ENCODE measurements at places on chromosomes 6 and 20. TPM values are rescaled to one million over a fixed set of nuclear protein-coding genes. Genes with fewer than 3 reads are reported as not detected.

SS18L1 gene
- 12.9 TPM for total RNA-seq

FAM83D gene
- total RNA-seq: 5.7 TPM

MYL9 gene
- total RNA-seq: 162 TPM

SULF2 gene
- total RNA-seq: 35.6 TPM

TAAR8 gene
- not detected for total RNA-seq

GUCA1A gene
- total RNA-seq: 0.04 TPM

CPXM1 gene
- total RNA-seq: 41.5 TPM

MAS1 gene
- 0.09 TPM for total RNA-seq

EYS gene
- total RNA-seq: 1.1 TPM

SLC16A10 gene
- total RNA-seq: 5.1 TPM

ANKS1A gene
- 22.7 TPM for total RNA-seq

ABRACL gene
- 14.8 TPM for total RNA-seq

HLA-DRB5 gene
- 8.4 TPM for total RNA-seq

OR2H1 gene
- total RNA-seq: not detected

SGK2 gene
- total RNA-seq: 0.75 TPM

KHDC1L gene
- total RNA-seq: 0.13 TPM

GSS gene
- 29.1 TPM for total RNA-seq

YWHAB gene
- 62.7 TPM for total RNA-seq

FAM83B gene
- total RNA-seq: under 0.01 TPM

HLA-DQB1 gene
- 3.8 TPM for total RNA-seq

BCKDHB gene
- 24.0 TPM for total RNA-seq

CALHM4 gene
- total RNA-seq: not detected

CCN2 gene
- 16.0 TPM for total RNA-seq

PLEKHG1 gene
- 13.4 TPM for total RNA-seq

KCNK16 gene
- not detected for total RNA-seq

KLHDC3 gene
- 211 TPM for total RNA-seq

CALHM6 gene
- total RNA-seq: 3.8 TPM

PFDN4 gene
- total RNA-seq: 95.5 TPM

KCNQ2 gene
- 2.9 TPM for total RNA-seq

BHLHE23 gene
- total RNA-seq: not detected

ZKSCAN4 gene
- 7.0 TPM for total RNA-seq

MRPS18A gene
- total RNA-seq: 43.5 TPM

MYB gene
- 0.40 TPM for total RNA-seq

PTCRA gene
- not detected for total RNA-seq

PLA2G7 gene
- total RNA-seq: 1.2 TPM

CALHM5 gene
- 3.7 TPM for total RNA-seq

IRAK1BP1 gene
- 4.8 TPM for total RNA-seq

RSPH4A gene
- total RNA-seq: 0.27 TPM

C6orf163 gene
- total RNA-seq: 3.8 TPM

DEFB132 gene
- total RNA-seq: not detected

VGLL2 gene
- 28.2 TPM for total RNA-seq

BTNL2 gene
- not detected for total RNA-seq

KCNQ5 gene
- total RNA-seq: 0.44 TPM

KIF6 gene
- 1.1 TPM for total RNA-seq

INSM1 gene
- total RNA-seq: 0.04 TPM

SIRPA gene
- total RNA-seq: 13.3 TPM

TM9SF4 gene
- 25.7 TPM for total RNA-seq

CST1 gene
- total RNA-seq: not detected

STX11 gene
- total RNA-seq: 1.4 TPM

MDFI gene
- 77.4 TPM for total RNA-seq

DNAH8 gene
- 2.2 TPM for total RNA-seq

BMP2 gene
- total RNA-seq: 1.9 TPM

NTSR1 gene
- 0.04 TPM for total RNA-seq

CLPSL1 gene
- total RNA-seq: not detected

Data from muscle of leg (tissue), 16 donors.